HT-29 (cell line): ENCODE measurements at places on chromosomes 2 and 18.

DNA sequence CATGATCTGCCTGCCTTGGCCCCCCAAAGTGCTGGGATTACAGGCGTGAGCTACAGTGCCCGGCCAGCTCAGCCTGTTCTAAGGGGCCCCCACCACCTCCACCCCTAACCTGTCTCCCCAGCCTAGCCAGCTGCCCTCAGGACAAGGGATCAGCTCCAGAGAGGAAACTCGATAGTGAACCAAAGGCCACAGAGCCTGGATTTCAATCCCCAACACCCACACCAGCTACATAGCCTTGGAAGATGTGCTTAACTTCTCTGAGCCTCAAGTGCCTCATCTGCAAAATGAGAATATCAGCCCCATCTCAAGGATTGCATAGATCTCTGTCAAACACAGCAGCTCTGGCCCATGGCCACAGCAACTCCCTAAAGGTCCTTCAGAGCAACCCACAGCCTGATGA lies 32.0 kb downstream of the BIN1 start:
- no peak for DNase-seq

GRCh38 chr2:241209271-241209670 lies 20.8 kb downstream of the ANO7 start:
- DNase-seq: no peak

DNA sequence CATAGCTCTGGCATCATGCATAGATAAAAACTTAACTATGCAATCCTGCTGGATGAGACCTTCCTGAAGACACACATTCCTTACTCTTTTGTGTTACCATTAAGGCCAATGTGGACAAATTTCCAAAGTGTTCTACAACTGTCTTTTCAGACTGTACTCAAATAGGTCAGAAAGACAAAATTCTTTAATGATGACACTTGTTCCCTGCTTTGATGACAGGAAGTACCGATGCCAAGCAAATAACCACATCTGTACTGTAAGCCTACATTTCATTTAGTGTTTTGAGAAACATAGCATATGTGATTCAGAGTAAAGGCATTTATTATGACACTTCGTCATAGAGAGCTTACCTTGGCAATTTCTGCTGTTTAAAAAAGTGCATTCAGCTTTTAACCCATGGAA lies 55.0 kb downstream of the PMAIP1 start:
- no peak for DNase-seq

GRCh38 chr2:68739595-68740399 lies 5.2 kb downstream of the ARHGAP25 start:
- DNase-seq: no peak

DNA sequence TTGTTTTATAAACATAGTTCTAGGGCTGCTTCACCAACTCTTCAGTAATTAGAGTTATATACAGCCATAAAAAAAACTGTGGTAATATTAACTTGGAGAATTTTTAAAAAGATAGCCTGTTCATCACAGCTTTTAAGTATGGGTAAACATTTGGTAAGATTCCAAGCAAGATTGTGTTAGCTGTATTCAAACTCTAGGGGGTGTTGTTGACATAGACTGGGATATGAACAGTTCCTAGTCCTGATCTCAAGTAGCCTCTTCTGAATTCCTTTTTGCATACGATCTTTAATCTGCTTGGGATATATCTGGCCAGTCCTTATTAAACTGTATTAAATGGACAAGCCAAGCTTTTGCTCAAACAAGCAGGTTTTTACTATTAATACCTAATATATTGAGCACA lies 13.4 kb downstream of the NOP58 start:
- DNase-seq: peak; percentile 52

- no peak for DNase-seq
Observed at GRCh38 chr2:40797120-40797519, 345.2 kb upstream of the SLC8A1 start.

DNA sequence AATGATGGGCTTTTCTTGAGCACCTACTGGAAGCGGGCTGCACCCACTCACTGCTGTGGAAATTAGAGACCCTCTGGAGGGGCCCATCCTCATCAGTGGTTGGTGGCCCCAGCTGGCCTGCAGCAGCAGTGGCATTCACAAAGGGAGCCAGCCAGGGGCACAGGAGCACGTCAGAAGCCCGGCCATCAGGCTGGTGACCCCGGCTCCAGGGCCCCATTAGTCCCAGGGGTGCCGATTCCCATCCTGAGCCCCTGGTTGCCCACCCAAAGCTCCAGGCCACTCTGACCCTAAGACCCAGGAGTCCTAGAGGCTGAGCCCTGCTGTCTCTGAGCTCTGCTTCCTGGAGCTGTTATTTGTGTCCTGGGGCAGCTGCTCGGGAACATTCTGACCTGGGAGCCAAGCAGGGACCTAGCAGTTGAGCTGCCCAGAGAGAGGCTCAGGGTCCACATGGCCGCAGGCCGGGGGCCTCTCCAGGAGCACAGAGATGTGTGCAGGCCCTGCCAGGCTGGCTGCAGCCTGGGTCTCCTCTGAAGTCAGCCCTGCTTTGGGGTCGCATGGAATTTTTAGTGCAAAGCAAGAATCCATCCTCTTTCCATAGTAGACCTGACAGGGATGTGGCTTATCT lies 207.2 kb downstream of the KLHL29 start:
- no peak for DNase-seq
